NCI-H2029 treated with DMSO at 0.1 percent for 48 hours (cell line): ENCODE measurements at places on chromosomes 16 and 17.

- no peak for DNase-seq
Measured at GRCh38 chr17:15124264-15124595, 140.9 kb downstream of the PMP22 start.

DNA sequence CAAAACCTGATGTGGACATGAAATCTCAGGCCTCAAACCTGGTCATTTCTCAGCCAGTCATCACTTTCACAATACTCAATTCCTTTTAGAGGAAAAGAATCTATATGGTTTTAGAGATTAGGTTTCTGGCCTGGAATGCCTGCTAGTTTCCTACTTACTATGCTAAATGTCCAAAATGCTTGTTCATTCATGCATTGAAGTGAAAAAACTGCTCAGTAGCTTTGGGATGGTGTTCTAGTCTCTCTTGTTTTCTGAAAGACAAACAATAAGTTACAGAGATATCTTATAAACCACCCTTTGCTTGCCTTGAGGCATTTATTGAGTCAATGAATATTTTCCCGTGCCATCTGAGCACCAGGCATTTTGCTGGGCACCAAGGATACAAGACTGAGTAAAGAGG is 1146.5 kb upstream of the GOT2 start:
- no peak for DNase-seq

- no peak for DNase-seq
Measured at GRCh38 chr16:88472637-88473205, 19.6 kb downstream of the ZFPM1 start.

DNA sequence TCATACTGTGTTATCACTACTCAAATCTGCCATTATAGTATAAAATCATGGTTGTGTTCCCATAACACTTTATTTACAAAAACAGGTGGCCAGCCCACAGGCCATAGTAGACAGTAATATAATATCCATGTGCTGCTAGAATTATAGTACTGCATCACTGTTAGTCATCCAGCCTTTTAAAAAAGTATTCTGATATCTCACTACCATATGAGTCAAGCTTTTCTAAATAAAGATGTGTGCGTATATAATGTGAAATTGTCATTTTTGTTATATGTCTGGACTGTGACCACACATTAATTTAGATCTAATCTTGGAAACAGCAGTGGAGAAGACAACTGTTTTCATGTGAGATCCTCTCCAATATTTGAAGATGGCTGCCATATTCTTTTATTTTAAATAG is 1049.1 kb upstream of the GOT2 start:
- no peak for DNase-seq

DNA sequence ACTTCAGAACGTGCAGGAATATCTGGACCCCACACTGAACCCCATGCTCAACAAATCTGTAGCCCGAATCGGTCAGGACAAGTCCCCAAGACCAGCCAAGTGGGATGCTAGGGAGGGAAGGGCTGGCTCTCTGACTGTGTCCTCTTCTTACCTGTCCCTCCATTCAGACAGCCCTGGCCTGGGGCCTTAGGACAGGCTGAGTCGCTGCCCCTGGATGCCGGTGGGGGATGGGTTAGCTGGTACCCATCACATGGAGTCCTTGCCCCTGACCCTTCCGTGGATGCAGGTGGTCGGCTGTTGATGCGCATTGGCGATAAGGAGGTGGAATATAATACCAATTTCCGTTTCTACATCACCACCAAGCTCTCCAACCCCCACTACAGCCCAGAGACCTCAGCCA is 16.0 kb upstream of the KDM6B start:
- DNase-seq: no peak

DNA sequence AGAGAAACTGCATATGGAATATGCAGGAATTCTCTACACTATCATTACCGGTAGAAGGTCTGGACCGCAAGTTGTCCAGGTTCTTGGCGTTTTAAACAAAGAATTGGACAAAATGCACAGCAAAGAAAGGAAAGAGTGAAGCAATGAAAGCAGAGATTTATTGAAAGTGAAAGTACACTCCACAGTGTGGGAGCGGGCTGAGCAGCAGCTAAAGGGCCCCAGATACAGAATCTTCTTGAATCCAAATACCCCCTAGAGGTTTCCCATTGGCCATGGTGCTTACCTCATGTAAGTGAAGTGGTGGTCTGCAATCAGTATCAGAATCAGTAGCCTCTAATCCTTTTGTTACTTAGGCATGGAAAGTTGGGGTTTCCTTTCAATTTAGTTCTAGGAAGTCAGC is 178.5 kb upstream of the IRX3 start:
- DNase-seq: no peak

GRCh38 chr16:46923513-46924295 is 39.5 kb downstream of the GPT2 start:
- no peak for DNase-seq

DNA sequence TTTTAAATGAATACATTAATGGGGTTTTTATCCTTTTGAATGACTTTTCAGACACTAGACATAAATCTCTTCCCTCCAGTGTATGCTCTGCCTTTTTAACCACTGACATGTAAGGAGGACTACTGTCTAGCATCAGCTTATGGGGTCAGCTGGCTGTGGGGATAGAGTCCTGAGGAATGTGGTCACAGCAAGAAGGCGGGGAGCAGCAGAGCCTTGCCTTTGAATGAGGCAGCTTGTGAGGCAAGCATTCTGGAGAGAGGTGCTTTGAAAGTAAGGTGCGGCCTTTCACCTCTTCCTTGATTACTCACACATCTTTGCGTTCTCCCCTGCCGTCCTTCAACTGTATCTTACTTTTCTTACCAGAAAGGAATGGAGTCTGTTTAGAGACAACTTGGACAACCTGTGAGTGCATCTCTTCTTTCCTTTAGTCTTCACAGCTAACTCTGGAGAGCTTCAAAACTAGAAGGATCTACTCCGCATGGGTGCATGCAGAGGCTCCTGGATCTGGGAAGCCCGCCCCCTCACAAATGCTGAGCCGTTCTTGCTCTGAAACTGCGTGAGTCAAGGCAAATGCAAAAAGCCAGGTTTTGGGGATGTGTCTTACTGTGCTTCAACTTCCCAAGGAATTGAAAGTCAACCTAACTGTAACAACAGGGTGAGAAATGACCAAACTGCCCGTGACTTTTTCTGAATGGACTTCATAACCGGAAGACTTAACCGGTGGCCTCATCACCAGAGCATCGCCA is 49.9 kb downstream of the ADCY7 start:
- DNase-seq: no peak

- DNase-seq: no peak
Measured at GRCh38 chr16:57036315-57036714, 47.0 kb downstream of the NLRC5 start.

GRCh38 chr17:66965801-66966262 is 1.3 kb downstream of the CACNG4 start:
- DNase-seq: no peak

- DNase-seq: no peak
Measured at GRCh38 chr17:81189670-81190530, 23.9 kb upstream of the AATK start.

DNA sequence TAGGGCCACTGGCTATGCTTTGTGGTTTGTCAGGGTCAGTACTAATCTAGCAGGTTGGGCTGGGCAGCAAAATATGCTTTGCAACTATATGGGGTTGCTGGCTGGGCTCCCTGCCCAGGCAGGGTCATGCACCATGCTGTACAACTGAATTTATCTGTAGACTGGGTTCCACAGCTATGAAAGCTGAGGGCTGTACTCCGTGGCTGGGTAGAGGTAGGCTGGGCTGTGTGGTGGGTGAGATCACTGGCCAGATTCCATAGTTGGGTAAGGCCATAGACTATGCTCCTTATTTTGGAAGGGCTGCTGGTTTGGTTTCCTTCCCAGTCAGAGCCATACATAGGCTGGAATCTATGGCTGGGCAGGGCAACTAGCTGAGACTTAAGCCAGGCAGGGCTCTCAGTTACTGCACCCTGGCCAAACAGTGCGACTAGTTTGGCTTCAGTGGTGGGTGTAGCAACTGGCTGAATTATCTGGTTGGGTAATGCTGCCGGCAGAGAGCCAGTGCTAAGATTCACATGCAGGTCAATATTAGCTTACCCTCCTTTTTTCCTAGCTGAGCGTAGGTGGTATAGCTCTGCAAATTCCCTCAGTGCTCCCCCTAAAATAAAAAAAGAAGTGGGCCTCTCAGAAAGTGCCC is 769.1 kb upstream of the CDH8 start:
- no peak for DNase-seq

DNA sequence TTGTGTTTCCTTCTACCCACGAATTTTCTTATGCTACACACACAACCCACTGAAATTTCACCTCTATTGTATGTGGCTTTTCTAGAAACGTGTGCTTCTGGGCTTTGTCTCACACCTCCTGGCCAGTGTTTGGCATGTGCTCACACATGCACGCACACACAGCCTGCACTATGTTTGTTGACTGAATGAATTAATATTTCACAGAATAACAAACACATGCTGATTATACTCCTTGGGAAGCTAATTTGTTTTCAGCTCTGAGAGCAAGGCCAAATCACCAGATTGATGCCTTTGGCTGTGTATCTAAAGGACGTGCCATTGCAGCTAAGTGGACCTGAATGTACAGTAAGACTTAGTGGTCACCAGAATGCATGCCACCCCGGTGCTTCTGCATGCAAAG is 210.7 kb downstream of the WWOX start:
- DNase-seq: no peak

GRCh38 chr16:27458258-27458657 is 56.3 kb downstream of the IL21R start:
- DNase-seq: no peak

- peak; percentile 52 for DNase-seq
Measured at GRCh38 chr17:47276868-47277267, 23.2 kb downstream of the ITGB3 start.

DNA sequence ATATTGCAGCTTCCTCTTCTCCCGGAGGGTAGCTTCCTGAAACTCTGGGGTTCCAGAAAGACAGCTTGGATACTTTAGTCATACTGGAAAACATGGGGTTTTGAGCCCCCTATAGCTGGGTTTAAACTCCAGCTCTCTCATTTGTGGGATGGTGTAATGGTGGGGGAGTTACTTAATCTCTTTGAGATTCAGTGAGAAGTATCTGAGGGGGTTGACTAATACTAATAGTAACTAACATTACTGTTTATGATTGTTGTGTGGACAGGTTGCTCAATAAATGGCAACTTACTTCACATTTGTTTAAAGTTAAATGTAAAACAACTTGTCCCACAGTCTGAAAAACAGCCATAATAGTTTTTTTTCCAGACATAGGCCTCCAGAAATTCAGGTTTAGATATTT is 5.1 kb upstream of the SUZ12 start:
- DNase-seq: no peak

DNA sequence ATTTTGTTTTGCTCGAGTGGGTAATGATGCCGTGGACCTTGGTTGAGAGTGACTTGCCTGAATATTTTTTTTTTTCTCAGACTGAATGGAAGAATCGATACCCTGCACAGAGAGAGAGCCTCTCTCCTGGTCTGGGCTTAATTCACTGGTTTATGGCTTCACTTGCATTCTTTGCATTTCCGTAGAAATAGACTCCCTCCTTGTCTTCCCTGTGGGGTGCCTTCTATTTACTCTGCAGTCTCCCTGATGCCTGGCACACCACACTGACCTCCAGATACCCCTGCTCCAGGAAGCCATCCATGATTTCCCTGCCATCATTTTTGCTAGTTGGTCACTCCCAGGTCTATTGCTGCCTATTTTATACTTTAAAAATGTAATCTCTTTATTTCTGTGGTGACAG is 238.0 kb downstream of the SNX29 start:
- no peak for DNase-seq

DNA sequence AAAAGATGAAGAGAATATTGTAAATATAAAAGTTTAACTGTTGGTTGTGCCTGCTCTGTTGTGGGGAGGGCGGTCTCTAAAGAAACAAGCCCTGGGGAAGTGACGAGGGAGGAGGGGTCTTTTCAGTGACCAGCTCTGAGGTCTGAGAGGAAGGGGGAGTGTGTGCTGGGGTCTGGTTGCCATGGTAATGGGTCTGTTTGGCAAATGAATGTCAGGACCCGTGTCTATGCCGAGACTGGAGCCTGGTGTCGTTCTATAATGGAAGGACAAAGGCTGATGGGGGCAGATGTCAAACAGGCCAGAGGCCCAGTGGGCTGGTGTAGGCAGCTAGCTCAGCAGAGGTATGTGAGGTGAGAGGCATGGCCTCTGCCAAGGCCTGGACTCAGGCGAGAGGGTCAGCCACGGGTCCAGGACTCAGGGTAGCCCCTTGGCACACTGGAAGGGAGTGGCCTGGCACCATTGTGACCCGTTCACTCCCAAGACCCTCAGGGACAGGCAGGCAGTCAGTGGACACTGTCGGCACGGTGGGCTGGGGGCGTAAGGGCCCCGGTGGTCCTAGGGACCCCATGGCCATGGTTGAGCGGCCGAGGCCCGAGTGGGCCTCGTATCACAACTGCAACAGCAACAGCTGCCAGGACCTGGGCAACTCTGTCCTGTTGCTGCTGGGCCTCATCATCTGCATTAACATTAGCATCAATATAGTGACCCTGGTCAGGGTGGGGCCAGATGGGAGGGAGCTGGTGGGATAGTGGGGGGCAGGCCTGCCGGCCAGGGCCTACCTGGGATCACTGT is at the start of gene SPEM1:
Gene SPEM1, plus strand, starts transcription at position 506 of the 792 bp plus-strand sequence. Its CDS starts 61 bp downstream, at position 567.
- DNase-seq: no peak

- no peak for DNase-seq
Measured at GRCh38 chr17:39173080-39173479, 7.1 kb upstream of the ARL5C start.

DNA sequence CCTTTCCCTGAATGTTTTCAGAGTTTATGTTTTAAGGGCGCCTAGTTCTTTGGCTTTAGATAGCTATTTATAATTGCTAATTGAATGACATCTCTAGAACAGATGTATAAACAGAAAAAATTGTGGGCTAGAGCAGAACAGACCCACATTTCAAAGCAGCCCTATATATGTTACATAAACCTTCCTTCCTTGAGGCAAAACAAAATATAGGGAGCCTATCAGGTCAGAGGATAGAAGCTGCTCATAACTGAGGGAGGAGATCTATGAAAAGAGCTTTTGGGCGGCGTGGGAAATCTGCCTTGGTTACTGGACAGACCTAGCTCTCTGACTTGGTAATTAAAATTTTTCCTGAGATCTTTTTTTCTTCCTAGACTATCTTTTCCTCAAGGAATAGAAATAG is 68.4 kb downstream of the SPAG9 start:
- DNase-seq: no peak

- no peak for DNase-seq
Measured at GRCh38 chr17:44914698-44915271, 515 bp downstream of the GFAP start.

DNA sequence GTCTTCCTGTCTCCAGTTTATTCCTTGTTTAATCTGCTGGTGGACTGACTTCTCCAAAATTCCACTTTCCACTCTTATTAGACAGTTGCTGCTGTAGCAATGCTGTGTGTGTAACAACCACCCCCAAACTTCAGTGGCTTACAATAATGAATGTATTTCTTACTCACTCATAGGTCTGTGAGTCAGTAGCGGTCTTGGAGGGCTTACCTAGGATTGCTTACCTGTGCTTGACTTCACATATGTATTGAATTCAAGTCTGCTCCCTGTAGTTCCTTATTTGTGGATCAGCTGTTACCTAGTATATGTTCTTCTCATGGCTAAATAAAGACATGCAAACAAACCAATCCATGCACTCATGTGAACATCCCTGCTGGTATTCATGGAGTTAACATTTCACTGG is 224.6 kb downstream of the MAP2K6 start:
- DNase-seq: no peak
